Esophagus (tissue), 2 donors: ENCODE measurements at places on chromosomes 3 and 15. TPM values are rescaled to one million over a fixed set of nuclear protein-coding genes. Genes with fewer than 3 reads are reported as not detected.

Gene LRRIQ4
- not detected for polyA plus RNA-seq

Gene PGBD4
- 0.71 TPM for polyA plus RNA-seq

Gene SLC6A11
- polyA plus RNA-seq, result 7.3 TPM

Gene CRABP1
- polyA plus RNA-seq, result not detected

Gene DNAH12
- 0.06 TPM for polyA plus RNA-seq

Gene GCSAM
- 0.66 TPM for polyA plus RNA-seq

Gene RHCG
- polyA plus RNA-seq, result 3,991 TPM

Gene PRR20G
- polyA plus RNA-seq, result not detected
